ENCODE measurements at places on chromosomes 2 and 18.

GRCh38 chr2:46163098-46163430 is 134.1 kb upstream of the EPAS1 start:
- peak; percentile 79 for DNase-seq

DNA sequence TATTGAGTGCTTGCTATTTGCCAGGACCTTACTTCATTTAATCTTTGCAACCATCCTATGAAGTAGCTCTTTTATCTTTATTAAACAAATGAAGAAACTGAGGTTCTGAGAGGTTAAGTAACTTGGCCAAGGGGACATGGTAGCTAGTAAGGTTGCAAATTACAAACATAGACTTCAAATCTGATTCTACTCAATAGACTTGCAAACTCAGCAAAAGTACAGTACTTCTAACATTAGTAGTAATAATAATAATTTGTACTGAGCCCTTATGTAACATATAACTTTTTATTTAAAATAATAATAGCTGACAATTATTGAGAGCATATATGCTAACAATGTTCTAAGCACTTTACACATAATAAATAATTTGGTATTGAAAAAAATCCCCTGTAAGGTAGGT is 255.7 kb upstream of the ATP5MC3 start:
- no peak for DNase-seq

DNA sequence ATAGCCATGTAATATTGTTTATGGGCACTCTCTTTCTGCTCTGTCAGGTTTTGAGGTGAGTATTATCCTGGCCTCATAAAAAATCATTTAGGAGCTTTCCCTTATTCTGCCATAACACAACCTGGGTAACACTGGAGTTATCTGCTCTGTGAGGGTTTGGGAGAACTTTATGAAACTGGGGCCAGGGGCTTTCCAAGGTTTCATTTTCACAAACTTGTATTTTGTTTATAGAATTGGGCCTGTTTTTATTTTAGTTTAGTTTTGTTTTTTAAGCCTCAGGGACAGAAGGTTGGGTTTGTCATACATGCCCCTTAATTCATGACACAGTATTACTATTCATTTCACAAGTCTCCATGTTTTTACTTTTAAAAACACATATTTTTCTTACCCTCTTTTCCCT is 83.5 kb downstream of the IRS1 start:
- no peak for DNase-seq

GRCh38 chr2:19932928-19933327 is 31.1 kb upstream of the TTC32 start:
- DNase-seq, result no peak

GRCh38 chr2:171652416-171652785 is 34.9 kb upstream of the DYNC1I2 start:
- no peak for DNase-seq

GRCh38 chr2:191351921-191352320 is 106.7 kb downstream of the MYO1B start:
- no peak for DNase-seq

- DNase-seq, result no peak
Observed at GRCh38 chr2:54551123-54551756, 95.1 kb downstream of the SPTBN1 start.

GRCh38 chr2:132567682-132568081 is 102.3 kb downstream of the LYPD1 start:
- no peak for DNase-seq

Data from HL-60 (cell line).